ENCODE measurements at places on chromosomes 3 and 15. TPM values are rescaled to one million over a fixed set of nuclear protein-coding genes. Genes with fewer than 3 reads are reported as not detected.
A peak's percentile ranks its signal among the peaks of the same experiment; 100 is the strongest.

GRCh38 chr3:145191543-145191942, 969.4 kb downstream of the PLOD2 start:
- no peak for DNase-seq

DNA sequence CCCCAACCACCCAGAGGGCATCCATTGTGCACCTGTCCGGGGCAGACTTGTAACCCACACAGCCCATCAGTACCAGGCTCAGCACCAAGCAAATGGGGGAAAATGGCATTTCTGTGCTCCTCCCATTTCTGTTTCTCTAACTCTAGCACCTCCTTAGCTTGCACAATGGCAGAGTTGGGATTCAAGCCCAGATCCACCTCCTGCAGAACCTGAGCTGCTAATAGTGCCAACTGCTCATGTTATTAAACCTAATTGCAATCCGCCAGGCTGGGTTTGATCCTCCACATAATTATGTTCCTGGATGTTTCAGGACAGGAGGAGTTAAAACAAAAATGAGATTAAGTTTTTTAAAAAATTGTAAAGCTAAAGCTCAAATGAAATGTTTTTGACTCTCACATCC, 235.0 kb downstream of the OCA2 start:
- DNase-seq, result peak; percentile 84

Gene CADM2
- not detected for total RNA-seq

- DNase-seq, result no peak
These were observed 235.9 kb downstream of the LPP start for GRCh38 chr3:188389711-188390342.

DNA sequence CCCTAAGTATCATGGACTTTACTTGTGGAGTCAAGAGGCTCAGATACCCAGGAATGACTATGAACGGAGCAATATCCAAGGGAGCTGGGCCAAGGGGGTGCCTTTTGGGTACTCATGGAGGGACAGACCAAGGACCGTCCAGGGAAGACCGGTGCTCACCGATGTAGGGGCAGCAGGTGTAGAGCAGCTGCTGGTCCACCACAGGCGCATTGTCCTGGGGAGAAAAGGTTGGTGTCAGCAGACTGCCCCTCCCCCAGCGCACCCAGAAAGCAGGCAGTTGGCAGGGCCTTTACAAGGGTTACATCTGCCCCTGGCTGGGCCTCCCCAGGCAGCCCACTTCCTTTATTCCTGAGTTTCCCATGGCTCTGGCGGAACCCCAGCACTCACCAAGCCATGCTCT, 7.5 kb downstream of the CDAN1 start:
- DNase-seq, result no peak

Gene UCN2
- total RNA-seq, result not detected

- DNase-seq, result no peak
These were observed 20.3 kb downstream of the CHMP2B start for GRCh38 chr3:87247430-87247773.

GRCh38 chr3:32283304-32283703, 44.8 kb downstream of the CMTM8 start:
- DNase-seq, result no peak

DNA sequence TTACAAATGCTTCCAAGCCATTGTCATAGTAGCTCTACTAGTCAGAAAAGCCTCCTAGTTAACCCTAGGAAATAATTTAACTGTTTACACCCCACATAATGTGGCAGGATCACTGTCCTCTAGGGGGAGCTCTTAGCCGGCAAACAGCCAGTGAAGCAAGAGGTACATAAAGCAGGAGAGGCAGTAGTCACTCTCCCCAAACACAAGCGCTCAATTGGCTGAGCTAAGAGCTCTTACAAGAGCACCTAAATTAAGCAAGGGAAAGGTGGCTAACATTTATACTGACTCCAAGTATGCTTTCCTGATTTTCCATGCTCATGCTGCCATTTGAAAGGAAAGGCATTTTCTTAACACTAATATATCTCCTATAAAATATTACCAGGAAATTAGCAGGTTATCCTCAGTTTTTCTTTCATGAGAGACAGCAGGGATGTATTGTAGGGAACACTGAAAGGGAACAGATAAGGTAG, 37.6 kb downstream of the NCEH1 start:
- peak; percentile 36 for DNase-seq

GRCh38 chr3:71254281-71255057, 329.1 kb downstream of the FOXP1 start:
- DNase-seq, result no peak

GRCh38 chr3:125110016-125110875, 54.4 kb upstream of the HEG1 start:
- DNase-seq, result no peak

Gene RPN1
- total RNA-seq, result 333 TPM

Measured in G401 (cell line).